ENCODE measurements at places on chromosomes 11 and 22.

DNA sequence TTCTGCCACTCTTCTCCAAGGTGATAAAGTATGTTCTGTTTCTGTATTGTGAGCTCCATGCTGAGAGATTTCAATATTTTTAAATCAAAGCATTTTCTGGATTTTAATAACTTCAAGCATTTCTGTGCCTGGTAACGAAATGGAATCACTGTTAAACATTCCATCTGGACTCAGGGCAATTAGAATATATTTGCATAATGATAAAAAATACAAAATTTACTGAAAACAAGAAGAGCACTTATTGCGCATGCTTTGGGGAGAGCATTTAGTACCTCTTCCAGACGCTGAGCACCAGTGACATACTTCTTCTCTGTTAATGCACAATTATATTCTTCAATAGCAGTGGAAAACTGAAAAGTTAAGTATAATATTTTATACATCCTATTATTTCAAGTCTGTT, 13.3 kb downstream of the ZW10 start:
- no peak for DNase-seq

DNA sequence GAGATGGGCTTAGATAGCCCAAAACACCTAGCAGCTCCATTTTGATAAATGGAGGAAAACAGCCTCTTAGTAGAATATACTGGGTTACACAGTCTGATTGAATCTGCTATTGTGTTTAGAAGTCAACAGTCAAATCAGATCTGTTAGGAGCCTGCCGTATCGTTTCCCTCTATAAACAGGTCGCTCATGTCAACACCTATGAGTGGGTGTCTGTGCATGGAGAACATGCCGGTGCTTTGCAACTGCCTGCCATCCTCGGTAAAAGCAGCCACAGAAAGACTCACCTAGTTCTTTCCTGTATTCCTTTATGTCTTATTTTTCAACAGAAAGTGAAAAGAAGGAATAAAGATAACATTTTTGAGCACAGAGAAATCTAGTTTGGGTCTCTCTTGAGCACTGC, 99.4 kb downstream of the ETS1 start:
- DNase-seq = no peak

- no peak for DNase-seq
Measured at GRCh38 chr22:37336579-37336978, 54.3 kb downstream of the CYTH4 start.

DNA sequence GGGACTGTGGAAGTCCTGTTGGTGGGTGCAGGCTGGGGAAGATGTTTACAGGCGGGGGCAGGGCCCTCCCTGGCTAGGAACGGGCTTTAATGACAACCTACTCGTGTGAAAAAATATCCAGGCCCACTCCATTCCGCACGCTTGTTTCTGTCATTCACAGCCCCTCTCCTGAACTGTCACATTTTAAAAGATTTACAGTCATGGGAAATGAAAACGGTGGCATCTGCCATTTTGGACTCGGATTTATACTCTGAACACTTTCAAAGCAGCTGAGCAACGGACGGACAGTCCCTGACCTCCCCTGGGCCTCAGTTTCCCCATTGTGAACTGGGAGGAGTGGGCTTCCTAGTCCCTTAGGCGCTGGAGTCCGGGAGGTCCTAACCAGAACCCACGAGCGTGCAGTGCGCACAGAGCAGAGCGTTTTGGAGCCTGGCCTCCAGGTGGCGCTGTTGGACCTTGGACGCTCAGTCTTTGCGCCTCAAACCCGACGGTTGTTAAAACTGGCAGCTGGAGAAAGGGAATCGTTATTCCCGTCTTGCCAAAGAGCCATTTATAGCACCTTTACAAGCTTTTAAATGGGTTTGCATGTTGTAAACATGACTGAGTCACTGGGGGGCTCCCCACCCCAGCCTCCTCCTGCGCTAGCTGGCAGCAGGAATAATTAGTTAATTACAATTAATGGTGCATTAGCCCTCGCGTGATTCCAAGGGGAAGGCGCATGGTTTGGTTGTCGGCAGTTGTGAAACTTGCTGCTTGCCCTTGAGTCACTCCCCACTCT, 75.3 kb downstream of the FBLN1 start:
- peak; percentile 69 for DNase-seq

- no peak for DNase-seq
Measured at GRCh38 chr11:829176-829846, 1.6 kb downstream of the CRACR2B start.

DNA sequence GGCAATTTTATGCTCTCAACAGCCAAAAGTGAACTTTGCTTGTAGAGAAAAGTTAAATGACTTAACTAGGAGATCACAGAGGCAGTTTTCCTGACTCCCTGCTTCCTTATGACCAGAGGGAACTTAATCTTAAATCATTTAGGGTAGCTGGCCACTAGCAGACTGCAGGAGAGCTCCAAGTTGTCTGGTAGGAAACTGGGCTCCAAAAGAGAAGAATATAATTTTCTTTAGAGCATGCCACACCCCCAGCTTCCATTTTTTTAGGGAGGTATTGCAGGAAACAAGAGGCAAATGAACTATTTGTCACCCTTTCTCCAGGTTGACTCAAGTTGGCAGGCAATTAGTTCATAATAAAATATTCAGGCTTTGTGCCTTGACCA, 2.6 kb downstream of the METTL15 start:
- no peak for DNase-seq

GRCh38 chr11:102497061-102497460, 33.5 kb downstream of the MMP7 start:
- no peak for DNase-seq

DNA sequence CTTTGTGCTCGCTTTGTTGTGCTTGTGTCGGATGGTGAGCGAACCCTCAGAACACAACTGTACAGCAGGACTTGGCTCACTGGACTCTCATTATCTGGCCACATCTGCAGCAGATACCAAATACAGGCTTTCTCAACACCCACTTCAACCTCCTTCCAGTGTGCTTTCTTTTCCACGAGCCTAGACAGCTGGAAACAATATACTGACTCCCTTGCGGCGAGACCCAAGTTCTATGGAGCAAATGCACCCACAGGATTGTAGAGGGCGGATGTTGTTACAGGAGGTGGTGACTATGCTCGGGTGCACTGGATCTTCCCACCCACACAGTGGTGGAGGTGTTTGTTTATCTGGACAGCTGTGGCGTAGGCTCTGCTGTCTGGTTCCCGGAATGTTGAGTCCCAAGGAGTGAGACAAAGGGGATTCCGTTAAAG, 204.3 kb downstream of the TENM4 start:
- DNase-seq = no peak

DNA sequence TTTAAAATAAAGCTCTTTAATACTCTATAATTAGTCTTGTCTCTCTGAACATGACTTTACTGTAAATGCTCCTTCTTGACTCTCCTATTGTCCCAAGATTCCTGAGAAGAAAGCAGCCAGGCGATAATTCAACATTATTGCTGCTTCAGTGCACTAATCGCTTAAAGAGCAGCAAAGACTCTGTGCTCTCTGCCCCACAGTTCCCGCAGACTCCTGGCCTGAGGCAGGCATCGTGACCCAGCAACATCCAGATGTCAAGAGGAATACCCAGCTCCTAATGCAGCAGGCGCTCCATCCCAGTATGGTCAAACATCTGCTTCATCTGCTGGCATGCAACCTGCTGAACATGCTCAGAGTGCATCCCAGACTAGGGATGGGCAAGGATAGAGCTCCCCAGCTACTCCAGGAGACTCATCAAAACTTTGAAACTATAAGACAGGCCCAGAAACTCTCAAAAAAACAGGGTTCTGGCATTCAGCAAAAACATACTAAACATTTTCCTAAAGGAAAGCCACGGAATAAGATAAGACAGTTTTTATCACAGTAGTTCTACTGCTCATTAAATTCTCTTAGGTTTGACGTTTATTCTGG, 270.0 kb downstream of the SOX6 start:
- DNase-seq = no peak

DNA sequence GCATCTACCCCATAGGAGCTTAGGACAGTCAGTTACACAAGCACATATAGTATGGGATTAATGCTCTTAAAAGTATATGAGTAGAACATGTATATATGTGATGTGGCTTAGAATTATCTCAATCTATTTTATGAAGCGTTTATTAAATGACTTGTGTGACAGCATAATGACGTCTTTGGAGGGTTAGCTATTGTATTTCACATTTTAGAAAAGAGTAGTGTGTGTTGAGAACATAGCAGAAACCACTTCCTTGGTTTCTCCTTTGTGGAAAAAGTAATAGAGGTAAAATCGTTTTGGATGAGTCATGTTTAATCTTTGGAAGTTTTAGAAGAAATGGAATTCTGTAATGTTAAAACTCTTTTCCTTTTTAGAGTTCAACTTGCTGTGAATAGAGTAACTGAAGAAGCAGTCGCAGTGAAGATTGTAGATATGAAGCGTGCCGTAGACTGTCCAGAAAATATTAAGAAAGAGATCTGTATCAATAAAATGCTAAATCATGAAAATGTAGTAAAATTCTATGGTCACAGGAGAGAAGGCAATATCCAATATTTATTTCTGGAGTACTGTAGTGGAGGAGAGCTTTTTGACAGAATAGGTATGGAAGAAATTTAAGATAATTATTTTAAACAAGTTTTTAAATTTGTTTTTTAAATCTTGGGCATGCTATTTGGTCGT, 2.4 kb downstream of the CHEK1 start:
- no peak for DNase-seq

DNA sequence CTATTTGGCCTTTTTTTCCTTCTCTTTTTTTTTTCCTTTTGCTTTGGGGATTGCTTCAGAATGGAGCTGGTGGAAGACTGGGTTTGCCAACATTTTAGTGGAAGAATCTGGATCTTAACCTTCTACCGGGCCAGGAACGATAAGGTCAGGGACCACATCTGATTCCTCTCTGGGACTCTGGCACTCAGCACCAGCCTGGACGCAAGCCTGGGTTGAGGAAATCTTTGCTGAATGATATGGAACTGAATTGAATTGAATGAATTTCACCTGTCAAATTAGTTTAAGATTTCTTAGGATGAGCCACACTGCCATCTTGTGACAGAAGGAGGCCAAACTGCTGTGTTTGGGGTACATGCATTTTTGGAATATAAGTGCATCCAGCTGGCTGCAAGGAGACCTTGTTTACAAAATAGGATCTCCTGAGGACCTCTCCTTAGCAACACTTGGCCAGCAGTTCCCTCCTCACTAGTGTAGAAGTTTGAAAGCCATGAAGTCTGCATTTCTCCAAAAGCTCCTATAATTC, 30.4 kb downstream of the TPBGL start:
- no peak for DNase-seq

GRCh38 chr11:130677486-130678153, 229.2 kb downstream of the ADAMTS15 start:
- no peak for DNase-seq

DNA sequence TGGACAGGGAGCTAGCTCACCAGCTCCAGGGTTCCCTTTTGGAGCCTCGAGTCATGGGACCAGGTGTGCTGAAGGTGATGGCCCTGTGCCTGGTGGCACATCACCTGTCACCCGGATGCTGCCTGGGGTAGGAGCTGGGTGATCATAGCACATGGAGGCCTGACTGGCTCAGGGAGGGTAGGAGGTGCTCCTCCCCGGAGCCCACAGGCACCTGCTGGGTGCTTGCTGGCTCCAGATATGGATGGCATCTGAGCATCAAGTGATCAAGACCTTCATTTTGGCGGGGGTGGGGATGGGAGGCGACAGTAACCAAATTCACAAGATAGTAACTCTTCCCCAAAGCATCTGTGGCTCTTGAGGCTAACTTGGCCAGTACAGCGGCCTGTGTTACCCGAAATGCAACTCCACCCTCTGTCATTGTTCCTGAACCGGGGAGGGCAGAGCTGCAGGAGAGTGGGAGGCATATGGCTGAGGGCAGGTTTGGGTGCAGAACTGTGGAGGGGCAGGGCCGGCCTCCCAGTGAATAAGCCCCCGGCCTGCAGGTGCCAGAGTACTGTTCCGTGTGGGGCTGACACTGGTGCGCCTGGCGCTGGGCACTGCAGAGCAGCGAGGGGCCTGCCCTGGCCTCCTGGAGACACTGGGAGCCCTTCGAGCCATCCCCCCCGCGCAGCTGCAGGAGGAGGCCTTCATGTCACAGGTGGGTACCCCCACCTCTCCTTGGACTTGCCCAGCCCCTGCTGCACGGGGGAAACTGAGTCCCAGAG, 4.7 kb downstream of the TBC1D10C start:
- DNase-seq = no peak

DNA sequence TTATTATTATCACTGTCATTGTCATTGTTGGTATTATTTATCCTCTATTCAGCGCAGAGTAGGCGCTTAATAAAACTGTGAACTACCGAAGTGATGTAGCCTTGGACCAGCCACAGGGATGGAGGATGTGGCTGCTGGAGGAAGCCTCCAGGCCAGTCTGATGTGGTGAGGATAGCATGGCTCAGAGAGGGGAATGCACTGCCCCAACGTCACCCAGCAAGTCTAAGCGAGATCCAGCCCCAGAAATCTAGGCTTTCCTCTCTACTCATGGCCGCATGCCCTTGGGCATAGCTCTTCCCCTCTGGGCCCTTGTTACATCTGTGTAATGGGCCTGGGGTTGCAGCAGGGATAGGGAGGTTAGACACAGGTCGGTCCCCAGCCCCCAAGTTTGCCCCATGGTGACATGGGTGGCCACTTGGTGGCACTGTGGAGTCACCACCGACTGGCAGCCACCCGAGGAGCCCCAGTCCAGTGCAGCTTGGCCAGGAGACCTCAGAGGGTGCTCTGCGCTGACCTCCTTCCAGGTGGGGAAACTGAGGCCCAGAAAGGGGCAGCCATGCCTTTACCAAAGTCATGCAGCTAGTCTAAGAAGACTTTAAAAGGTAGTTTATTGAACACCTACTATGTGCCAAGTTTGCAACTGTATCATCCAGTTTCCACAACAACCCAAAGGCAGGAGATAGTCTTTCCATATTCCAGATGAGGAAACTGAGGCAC, 395.7 kb downstream of the MN1 start:
- DNase-seq = no peak

- DNase-seq = no peak
Measured at GRCh38 chr11:94295534-94295933, 8.8 kb upstream of the IZUMO1R start.

DNA sequence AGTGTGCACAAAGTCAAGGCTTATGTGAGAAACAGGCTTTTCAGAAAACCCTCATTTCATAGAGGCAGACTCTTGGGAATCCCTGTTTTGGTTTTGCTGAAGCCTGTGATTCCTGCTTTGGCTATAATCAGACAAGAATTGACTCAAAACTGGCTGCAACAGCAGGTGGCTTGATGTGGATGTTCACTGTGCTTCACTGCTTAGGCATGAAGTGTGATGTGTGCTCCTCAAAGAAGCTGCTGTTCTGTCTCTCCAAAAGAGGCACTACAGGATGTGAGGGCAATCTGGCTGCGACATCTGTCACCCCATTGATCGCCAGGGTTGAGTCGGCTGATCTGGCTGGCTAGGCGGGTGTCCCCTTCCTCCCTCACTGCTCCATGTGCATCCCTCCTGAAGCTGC, 103.5 kb downstream of the C11orf58 start:
- no peak for DNase-seq

- no peak for DNase-seq
Measured at GRCh38 chr11:100929377-100929776, 200.2 kb downstream of the PGR start.

GRCh38 chr11:117538263-117539135, 210.8 kb downstream of the CEP164 start:
- no peak for DNase-seq

GRCh38 chr11:11251394-11251970, 101.6 kb downstream of the CSNK2A3 start:
- DNase-seq = no peak
